RPMI7951 (cell line): ENCODE measurements at places on chromosomes 5 and 9. TPM values are rescaled to one million over a fixed set of nuclear protein-coding genes. Genes with fewer than 3 reads are reported as not detected.

Gene PCDHA7
- 0.88 and 1.1 TPM in 2 replicates for total RNA-seq

Gene CTXN3
- not detected in 2 replicates for total RNA-seq

Gene MAP3K1
- 12.1 and 14.2 TPM in 2 replicates for total RNA-seq

Gene KCNMB1
- total RNA-seq = not detected in 2 replicates

Gene ACOT12
- total RNA-seq = not detected in 2 replicates

Gene SOHLH1
- not detected in 2 replicates for total RNA-seq

Gene KLHL3
- 0.72 and 2.2 TPM in 2 replicates for total RNA-seq

Gene PCA3
- total RNA-seq = not detected in 2 replicates

Gene SPATA31D4
- not detected in 2 replicates for total RNA-seq

Gene PCDHB3
- total RNA-seq = 0.12 and 0.20 TPM in 2 replicates

Gene CSF1R
- total RNA-seq = 2.5 and 4.3 TPM in 2 replicates

Gene OR2S2
- total RNA-seq = not detected in 2 replicates

Gene LVRN
- total RNA-seq = 0.20 and 0.60 TPM in 2 replicates

Gene FAT2
- total RNA-seq = not detected in 2 replicates

Gene HINT1
- total RNA-seq = 434 and 451 TPM in 2 replicates

Gene PPIP5K2
- 63.3 and 72.3 TPM in 2 replicates for total RNA-seq

Gene UBAP1
- 23.0 and 24.0 TPM in 2 replicates for total RNA-seq

Gene GPR151
- total RNA-seq = not detected in 2 replicates

Gene BHMT
- not detected in 2 replicates for total RNA-seq

Gene PCDHA12
- not detected in 2 replicates for total RNA-seq

Gene ANKDD1B
- not detected in 2 replicates for total RNA-seq

Gene RXRA
- 3.5 and 5.1 TPM in 2 replicates for total RNA-seq
